Spinal cord (tissue), 10 donors: ENCODE measurements at places on chromosomes 6 and 20. TPM values are rescaled to one million over a fixed set of nuclear protein-coding genes. Genes with fewer than 3 reads are reported as not detected.

DNA sequence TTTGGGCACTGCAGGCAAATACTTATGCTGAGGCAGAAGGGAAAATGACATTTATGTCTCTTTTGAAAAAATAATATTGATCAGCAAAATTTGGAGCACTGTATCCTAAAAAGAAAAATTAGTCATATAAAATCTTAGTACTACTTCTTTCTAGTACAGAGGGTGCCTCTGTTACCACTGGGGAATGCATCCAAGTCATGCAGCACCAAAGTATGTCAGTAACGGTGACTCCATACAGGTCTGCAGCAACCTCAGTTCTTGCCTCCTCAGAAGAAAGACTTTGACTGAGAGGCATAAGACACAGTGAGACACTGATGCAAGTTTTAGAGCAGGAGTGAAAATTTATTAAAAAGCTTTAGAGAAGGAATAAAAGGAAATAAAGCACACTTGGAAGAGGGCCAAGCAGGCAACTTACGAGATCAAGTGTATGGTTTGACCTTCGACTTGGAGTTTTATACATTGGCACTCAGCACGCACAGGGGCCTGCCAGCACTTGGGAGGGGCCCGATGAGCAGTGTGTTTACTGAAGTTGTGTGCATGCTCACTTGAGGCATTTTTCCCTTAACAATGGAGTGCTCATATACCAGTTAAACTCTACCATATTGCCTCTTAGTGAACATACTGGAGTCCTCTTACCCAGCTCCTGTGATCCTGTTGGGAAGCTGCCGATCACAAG is 1244.8 kb downstream of the EPHA7 start:
- DNase-seq = no peak

GRCh38 chr6:26457806-26458688 is at the start of gene BTN2A1:
Gene BTN2A1 (plus strand): TSS chr6:26457955. CDS start chr6:26458637, 682 bp downstream.
- DNase-seq = peak; percentile 97

DNA sequence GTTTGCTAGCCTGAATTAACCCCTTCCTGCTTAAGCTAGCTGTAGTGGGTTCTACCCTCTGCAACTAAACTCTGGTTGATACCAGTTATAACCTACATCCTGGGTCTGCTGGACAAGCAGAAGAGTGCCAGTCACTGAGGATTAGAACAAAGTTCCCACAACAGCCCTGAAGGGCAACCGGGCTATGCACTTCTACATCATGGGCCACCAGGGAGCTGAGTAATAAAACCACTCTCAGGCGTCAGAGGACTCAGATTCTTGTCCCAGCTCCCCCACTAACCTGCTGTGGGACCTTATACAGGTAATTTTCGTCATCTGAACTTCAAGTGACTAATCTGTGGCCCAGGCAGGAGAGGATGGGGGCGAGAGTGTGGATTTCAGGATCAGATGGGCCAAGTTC is 56.8 kb downstream of the EYA2 start:
- DNase-seq = no peak

GRCh38 chr6:31865205-31866118 is 2.8 kb upstream of the NEU1 start:
- DNase-seq = no peak

DNA sequence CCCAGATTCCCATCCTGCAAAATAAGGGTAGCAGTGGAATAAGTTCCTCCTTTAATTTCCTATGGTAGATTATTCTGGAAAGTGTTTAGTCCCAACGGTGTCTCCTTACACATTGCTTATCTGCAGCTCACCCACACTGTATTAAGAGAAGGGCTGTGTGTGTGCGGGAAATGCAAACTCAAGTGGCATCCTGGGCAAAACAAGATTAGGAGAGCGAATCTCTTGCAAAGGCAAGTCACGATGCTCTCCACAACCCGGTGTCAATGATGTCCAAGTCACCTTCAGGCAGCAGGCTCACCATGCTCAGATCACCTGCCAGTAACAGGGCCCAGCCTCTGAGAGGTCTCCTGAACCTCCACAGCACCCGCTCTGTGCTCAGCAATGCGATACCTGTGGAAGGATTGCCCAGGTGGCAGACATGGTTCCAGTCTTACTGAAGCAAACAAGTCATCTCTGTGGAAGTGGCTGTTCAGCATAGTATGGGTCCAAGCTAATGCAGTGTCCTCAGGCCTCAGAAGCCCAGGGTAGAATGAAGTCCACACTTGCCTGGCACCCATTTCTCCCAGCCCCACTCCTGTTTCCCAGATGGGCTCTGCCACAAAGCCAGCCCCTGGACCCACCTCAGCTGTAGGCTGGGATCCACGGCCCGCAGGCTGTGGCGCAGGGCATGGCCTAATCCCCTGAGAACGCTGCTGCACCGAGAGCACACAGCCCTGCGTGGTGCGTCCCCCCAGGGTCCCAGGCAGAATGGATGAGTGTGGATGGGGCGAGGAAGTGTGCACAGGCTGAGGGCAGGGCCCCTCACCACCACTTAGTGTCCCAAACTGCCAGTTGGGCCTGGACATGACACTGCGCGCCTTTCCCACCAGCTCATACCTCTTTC is 101.2 kb downstream of the PXDC1 start:
- no peak for DNase-seq

- no peak for DNase-seq
Measured at GRCh38 chr20:59145924-59146779, 17.5 kb upstream of the ZNF831 start.

GRCh38 chr6:15816661-15817060 is 153.8 kb upstream of the DTNBP1 start:
- no peak for DNase-seq

DNA sequence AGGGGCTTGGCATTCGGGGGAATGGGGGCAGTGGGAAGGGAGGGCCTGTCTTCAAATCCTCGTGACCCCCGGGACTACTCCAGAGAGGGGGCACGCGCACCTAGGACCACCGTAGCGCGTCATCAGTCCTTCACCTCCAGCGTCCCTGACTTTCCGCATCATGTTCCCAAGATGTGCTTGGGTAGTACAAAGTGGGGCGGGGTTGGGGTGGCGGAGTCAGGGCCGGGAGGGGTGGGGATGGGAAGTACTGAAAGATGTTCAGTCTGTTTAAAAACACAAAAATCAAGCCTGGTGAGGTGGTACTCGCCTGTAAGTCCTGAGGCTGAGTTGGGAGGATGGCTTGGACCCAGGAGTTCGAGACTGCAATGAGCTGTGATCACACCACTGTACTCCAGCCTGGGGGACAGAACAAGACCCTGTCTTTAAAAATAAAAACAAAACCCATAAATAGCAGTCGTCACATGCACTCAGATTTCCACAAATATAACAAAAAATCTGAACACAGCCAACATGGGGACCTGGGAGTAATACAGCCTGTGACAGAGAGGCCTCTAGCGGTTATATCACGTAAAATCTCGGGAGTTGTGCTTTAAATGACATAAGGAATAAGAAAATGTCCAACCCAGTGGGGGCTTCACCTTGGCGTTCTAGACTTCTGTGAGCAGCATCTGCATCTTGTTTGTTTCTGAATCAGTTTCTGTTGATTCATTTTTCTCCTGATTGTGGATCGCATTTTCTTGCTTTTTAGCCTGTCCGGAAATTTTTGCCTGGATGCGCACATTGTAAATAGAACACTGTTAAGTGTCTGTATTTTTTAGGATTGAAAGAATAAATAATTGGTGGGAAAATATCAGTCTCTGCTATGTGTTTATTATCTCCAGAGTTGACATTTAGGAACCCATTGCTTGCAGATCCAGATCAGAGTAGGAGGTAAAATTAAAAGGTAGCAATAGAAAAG is 698 bp upstream of the LRP11 start:
- DNase-seq = peak; percentile 36

DNA sequence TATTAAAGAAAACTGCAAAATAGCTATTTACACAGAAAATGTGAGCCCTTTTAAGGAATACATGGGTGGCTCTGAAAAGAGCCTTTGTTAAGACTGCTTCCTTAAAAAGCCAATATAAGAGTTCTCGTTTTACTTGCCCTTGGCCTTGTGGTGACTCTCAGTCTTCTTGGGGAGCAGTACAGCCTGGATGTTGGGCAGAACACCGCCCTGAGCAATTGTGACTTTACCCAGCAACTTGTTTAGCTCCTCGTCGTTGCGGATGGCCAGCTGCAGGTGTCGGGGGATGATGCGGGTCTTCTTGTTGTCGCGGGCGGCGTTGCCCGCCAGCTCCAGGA is 111.5 kb downstream of the HFE start:
- no peak for DNase-seq

Gene POU3F2
- total RNA-seq = 10.0 TPM

Gene PRKN
- 9.5 TPM for total RNA-seq

Gene OPRM1
- 2.8 TPM for total RNA-seq

Gene LAMA2
- total RNA-seq = 172 TPM

Gene WFDC5
- not detected for total RNA-seq

Gene FAM83C
- total RNA-seq = not detected
